Liver (tissue), 10 donors: ENCODE measurements at places on chromosomes 16 and 17. TPM values are rescaled to one million over a fixed set of nuclear protein-coding genes. Genes with fewer than 3 reads are reported as not detected.

DNA sequence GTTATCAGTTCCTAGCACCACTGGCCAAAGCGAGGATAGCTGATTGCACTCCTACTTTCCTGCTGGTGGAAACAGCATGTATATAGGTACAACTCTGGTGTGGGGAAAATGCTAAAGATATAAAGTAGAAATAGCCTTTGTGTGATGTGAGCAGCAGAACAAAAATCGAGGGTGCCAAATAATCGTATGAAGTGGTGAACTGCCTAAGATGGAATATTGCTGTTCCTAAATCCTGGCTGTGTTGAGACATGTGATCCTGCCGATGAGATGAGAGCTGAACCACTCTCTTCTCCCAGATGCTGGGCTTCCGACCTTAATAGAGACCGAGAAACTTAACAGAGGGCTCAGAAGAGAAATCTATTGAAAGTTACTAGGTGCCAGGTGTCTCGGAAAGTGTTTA, 117.8 kb downstream of the WWOX start:
- no peak for DNase-seq

DNA sequence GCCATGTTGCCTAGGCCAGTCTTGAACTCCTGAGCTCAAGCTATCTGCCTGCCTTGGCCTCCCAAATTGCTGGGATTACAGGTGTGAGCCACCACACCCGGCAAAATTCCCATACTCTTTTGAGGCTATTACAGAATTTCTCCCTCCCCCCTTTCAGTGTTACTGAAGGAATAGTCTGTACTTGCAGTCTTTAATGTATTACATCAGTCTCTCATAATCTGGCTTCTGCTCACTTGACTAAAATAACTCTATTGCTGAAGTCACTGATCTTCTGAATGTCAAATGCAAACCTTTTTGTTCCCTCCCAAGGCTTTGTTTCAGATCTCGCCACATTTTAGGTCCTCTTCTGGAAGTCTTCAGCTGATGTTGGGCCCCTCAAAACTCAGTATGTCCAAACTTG, 51.8 kb downstream of the TNRC6A start:
- no peak for DNase-seq

- no peak for DNase-seq
These were observed 20.7 kb downstream of the WFDC1 start for GRCh38 chr16:84315422-84315821.

DNA sequence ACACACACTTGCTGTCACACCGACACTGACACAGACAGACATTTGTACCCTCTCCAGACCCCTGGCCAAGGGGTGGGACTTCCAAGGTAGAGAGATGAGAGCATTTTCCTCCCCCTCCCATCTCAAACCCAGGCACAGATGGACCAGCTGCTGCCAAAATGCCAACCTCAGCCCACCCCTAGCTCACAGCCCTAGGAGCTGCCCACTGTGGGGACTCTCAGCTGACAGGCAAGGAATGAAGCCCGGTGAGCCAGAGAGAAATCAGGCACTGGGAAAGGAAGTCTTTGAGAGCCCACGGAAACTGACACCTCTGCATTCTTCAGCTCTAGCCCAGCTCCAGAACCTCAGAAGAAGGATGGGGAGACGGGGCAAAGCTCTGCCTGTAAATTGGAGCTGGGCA, 2.8 kb downstream of the ETV4 start:
- DNase-seq = no peak

- no peak for DNase-seq
These were observed 3.8 kb upstream of the EEF2K start for GRCh38 chr16:22202261-22202637.

DNA sequence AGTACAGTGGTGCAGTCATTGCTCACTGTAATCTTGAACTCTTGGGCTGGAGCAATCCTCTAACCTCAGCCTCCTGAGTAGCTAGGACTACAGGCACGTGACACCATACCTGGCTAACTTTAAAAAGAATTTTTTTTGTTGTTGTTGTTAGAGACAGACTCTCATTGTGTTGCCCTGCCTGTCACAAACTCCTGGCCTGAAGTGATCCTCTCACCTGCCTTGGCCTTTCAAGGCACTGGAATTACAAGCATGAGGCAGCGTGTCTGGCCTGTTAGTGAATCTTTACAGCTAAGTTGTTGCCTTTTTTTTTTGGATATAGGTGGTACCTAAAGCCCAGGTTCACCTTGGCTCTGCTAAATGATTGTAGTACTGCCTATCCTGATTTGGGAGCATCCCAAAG, 290.6 kb downstream of the BCAS3 start:
- DNase-seq = no peak

Gene NACA2
- not detected for total RNA-seq

Gene KRTAP3-2
- total RNA-seq = not detected

Gene CCDC92B
- total RNA-seq = not detected

Gene KIF1C
- 62.2 TPM for total RNA-seq

Gene VASN
- total RNA-seq = 22.7 TPM

Gene FLYWCH1
- total RNA-seq = 6.2 TPM

Gene TBC1D3I
- total RNA-seq = not detected

Gene HOXB9
- not detected for total RNA-seq

Gene AANAT
- total RNA-seq = not detected
